Muscle of leg (tissue), 16 donors: ENCODE measurements at places on chromosomes 3 and 15.
A peak's percentile ranks its signal among the peaks of the same experiment; 100 is the strongest.

- peak; percentile 51 for DNase-seq
- no peak overlapping the region for H3K27ac ChIP-seq
- H3K36me3 ChIP-seq = no peaks in the 10 kb centered on the region
- no peaks in the 10 kb centered on the region for H3K4me1 ChIP-seq
These were observed 178.2 kb downstream of the LSAMP start for GRCh38 chr3:116267116-116267515.

GRCh38 chr3:41267975-41268640 lies 68.8 kb downstream of the CTNNB1 start:
- H3K36me3 ChIP-seq = no peaks in the 10 kb centered on the region
- DNase-seq = no peak
- no peak overlapping the region for H3K27ac ChIP-seq
- no peak overlapping the region for H3K4me3 ChIP-seq
- no peaks in the 10 kb centered on the region for H3K4me1 ChIP-seq

DNA sequence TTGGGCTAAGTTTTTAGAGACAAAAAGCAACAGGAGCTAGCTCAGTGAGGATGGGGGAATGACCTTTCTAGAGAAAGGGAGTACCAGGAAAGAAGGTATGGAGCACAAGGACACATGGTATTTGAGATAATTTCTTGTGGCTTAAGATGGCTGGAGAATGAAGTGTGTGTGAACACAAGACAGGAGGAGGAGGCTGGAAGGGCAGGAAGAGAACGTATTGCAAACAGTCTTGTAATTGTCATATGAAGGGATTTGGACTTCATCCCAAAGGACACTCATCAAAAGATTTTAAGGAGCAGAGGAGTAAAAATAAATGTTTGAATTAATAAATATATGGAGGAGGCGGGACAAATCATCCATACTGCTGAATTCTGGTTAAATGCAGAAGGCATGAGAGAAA lies 268.6 kb upstream of the NR2E3 start:
- H3K4me3 ChIP-seq = no peak overlapping the region
- no peaks in the 10 kb centered on the region for H3K27me3 ChIP-seq
- no peaks in the 10 kb centered on the region for H3K4me1 ChIP-seq

DNA sequence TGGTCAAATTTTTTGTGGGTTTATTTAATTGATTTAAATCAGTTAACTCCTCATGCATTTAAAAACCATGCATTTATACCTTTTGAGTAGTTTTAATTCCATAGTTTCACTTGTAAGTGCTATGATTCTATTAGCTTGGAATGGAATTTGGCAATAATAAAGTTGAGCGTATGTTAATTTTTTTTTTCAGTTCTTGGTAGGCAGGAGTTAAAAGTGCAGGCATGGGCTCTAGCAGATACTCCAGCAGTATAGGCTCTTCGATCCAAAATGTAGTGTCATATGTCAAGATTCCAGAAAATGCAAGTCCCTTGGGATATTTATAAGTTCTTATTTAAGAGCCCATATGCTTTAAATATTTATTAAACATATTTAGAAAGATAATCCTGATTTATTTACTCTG lies 70.3 kb downstream of the LYSMD4 start:
- no peak overlapping the region for H3K27ac ChIP-seq
- H3K4me1 ChIP-seq = peaks cover 4% of the 10 kb centered on the region
- no peaks in the 10 kb centered on the region for H3K27me3 ChIP-seq

DNA sequence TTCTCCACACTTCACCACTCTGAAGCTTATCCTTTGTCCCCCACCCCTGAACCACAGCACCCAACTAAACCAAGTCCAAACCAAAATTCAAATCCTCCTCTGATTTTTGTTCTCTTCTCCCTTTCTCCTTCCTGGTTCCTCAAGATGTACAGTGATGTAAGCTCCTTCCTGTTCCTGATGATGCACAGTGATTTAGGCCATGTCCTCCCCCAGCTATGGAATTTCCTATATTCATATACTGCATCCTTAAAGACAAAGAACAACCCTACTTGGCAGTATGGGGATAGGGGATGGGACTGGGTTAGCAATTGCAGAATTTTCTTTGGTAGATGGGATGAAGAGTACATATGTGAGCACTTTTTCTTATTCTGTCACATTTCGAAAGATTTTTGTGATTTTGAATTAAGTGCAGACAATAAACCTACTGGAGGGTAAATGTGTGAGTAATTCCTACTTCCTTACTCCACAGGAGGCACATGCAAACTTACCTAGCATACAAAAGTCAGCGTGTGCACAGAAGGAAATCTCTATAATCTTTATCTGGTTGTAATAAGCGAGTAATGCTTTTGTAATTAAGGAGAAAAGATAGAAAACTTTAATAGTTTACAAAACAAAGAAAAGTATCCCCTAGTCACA lies 125.0 kb downstream of the ANO10 start:
- no peaks in the 10 kb centered on the region for H3K27me3 ChIP-seq
- DNase-seq = no peak
- H3K4me1 ChIP-seq = peaks cover 2% of the 10 kb centered on the region
- no peak overlapping the region for H3K4me3 ChIP-seq

DNA sequence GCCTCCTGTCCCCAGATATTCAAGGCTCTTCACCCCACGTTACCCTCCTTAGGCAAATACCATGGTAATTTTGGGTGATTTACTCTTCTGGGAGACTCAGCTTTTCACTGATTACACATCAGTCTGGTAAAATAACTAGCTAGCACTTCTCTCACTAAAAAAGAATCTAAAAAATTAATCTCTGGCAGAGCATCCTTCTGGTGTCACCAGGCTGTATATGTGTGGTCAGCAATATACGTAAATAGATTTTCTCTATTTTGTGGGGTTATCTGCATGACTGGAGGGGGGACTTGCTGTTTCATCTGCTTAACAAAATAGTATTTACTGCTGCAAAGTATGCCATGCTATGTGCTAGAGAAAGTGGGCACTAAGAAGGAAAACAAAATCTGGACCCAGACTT lies 45.1 kb downstream of the LRRC28 start:
- peaks cover 11% of the 10 kb centered on the region for H3K36me3 ChIP-seq
- H3K4me3 ChIP-seq = no peak overlapping the region
- H3K4me1 ChIP-seq = no peaks in the 10 kb centered on the region
- DNase-seq = no peak
- no peak overlapping the region for H3K27ac ChIP-seq
- H3K27me3 ChIP-seq = no peaks in the 10 kb centered on the region

GRCh38 chr3:5523125-5523524 lies 335.6 kb downstream of the EDEM1 start:
- H3K27ac ChIP-seq = no peak overlapping the region
- no peak overlapping the region for H3K4me3 ChIP-seq
- H3K4me1 ChIP-seq = no peaks in the 10 kb centered on the region

DNA sequence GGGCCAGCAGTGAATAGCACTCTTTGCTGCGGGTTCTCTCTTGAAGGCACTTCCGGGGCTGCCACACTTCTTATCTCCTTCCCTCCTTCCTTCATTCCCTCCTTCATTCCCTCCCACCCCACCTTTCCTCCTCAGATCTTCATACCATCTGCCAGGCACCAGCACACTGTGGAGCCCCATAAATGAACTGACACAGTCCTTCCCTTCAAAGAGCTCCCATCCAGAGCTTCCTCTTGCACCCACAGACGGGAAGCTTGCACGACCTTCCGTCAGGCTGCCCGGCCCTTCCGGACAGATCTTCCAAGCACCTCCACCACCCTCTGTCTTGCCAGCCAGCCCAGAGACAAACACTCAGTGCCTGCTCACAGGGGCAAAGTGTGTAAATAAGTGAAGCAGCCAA lies 65.4 kb upstream of the HERC1 start:
- H3K27ac ChIP-seq = no peak overlapping the region
- H3K36me3 ChIP-seq = no peaks in the 10 kb centered on the region

- no peaks in the 10 kb centered on the region for H3K36me3 ChIP-seq
- peak overlapping the region; percentile 3 for H3K4me3 ChIP-seq
- no peak overlapping the region for H3K27ac ChIP-seq
- no peak for DNase-seq
- peaks cover 18% of the 10 kb centered on the region for H3K4me1 ChIP-seq
These were observed 1.7 kb downstream of the CLDN11 start for GRCh38 chr3:170420307-170420821.

GRCh38 chr3:48926425-48927392 lies 8.1 kb downstream of the ARIH2 start:
- peaks cover 50% of the 10 kb centered on the region for H3K36me3 ChIP-seq
- H3K4me1 ChIP-seq = no peaks in the 10 kb centered on the region
- H3K27me3 ChIP-seq = no peaks in the 10 kb centered on the region
- no peak for DNase-seq

DNA sequence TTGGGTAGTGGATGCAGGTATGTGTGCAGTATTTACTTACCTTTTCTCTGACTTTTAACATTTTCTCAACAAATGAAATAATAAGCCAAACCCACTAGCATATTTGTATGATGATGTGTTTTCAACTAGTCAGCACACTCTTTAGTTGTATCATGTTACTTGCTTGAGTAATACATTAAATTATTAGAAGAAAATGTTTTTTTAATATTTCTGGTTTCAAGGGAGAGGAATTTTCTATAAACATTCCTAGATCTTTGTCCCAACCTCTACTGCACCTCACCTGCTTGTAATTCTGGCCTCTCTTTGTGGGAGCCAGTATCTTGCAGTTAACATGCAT lies 161.8 kb upstream of the CBLB start:
- no peaks in the 10 kb centered on the region for H3K36me3 ChIP-seq
- no peak for DNase-seq
- no peaks in the 10 kb centered on the region for H3K4me1 ChIP-seq

DNA sequence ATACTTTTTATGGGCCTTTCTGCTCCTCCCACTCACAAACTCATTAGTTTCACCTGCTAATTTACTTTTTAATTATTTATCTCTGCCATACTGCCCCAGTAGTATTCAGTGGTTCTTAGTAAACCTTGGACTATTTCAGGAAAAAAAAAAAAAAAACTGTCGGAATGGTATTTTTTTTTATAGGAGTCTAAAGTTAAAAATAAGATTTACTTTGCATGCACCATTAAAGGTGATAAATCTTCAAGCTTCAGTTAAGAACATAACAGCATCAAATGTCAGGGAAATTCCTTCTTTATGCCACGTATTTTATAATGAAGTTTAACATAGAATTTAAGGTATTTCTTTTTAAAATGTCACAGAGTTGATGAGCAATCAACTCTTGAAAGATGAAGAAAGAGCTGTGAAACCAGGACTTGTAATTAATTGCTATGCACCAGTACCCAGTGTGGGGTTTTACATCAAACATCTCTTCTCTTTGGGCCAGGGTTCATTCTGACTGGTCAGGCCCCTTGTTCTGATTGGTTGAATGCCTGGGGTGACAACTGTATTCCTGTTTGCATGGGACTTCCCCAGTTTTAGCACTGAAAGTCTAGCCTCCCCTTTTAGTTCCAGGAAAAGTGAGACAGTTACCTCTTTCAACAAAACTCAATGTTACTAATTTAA lies 40.3 kb upstream of the PTPRG start:
- no peaks in the 10 kb centered on the region for H3K27me3 ChIP-seq
- H3K27ac ChIP-seq = no peak overlapping the region
- no peaks in the 10 kb centered on the region for H3K4me1 ChIP-seq
- H3K36me3 ChIP-seq = no peaks in the 10 kb centered on the region
- no peak for DNase-seq

DNA sequence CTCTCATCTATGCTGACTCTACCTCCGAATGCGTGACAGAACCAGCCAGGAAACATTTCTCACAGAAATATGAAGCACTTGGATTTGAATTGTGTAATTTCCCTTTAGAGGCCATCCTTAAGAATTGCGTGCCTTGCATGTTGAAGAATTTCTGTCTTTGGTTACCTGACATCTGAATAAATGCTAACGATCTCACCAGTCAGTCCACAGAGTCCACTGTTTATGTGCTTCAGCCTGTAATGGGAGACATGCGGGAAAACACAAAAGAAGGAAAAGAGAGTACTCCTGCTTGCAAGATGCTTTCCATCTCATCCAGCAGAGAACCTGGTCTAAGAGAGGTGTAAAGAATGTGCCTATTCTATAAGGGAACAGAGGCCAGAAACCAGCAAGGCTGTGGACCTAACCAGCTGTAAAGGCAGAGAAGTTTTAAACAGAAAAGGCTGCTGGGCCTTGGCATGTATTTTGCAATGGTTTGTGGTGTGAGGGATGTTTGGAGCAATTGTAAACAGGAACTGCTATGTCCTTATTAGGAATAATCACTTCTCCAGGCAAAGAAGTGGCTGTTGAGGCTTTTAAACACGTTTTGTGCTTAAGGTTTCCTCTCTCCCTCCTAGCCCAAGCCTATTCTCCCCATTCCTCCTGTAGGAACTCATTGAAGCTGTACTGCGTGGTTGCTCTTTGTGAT lies 36.4 kb upstream of the BOC start:
- H3K4me1 ChIP-seq = peaks cover 4% of the 10 kb centered on the region
- H3K4me3 ChIP-seq = no peak overlapping the region
- DNase-seq = peak; percentile 55

DNA sequence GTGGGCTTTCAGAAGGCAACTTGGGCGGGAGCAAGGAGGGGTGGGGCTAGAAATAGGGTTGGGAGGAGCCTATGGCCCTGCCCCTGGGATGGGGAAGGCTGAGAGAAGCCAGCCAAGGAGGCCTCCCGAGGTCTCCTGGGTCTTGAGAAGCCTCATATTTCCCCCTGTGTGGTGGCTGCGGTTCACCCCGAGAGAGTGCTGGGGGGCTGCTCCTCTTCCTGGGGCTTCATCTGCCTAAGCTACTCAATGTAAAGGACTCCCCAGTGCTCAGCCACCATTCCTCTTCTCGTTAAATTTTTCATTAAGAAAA lies 174.3 kb downstream of the SMAD6 start:
- peaks cover 30% of the 10 kb centered on the region for H3K27me3 ChIP-seq
- no peak overlapping the region for H3K27ac ChIP-seq
- H3K36me3 ChIP-seq = no peaks in the 10 kb centered on the region
- DNase-seq = no peak
- no peak overlapping the region for H3K4me3 ChIP-seq

GRCh38 chr3:155771126-155771525 lies 26.3 kb upstream of the PLCH1 start:
- H3K27ac ChIP-seq = no peak overlapping the region
- no peak for DNase-seq
- H3K4me3 ChIP-seq = no peak overlapping the region
- no peaks in the 10 kb centered on the region for H3K4me1 ChIP-seq
- H3K36me3 ChIP-seq = peaks cover 13% of the 10 kb centered on the region

DNA sequence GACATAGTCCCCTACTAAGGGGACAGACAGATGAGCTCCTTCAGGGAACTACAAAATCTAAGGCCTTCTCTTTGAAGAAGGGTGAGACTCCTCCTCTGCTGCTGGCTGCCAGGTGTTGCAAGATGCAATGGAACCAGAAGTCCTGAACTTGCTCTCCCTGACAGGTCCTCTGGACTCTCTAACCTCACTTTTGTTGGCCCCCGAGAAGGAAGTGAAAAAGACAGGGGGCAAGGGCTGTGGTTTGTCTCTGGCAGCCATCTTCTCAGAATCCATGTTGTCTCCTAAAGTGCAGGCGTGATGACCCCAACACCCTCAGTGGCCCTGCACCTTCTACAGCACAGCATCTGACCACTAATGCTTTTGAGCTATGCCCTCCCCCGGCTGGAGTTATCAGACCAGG lies 292.5 kb downstream of the CHST2 start:
- H3K36me3 ChIP-seq = no peaks in the 10 kb centered on the region
- DNase-seq = no peak
- no peaks in the 10 kb centered on the region for H3K27me3 ChIP-seq
- H3K4me1 ChIP-seq = no peaks in the 10 kb centered on the region
